ENCODE measurements at places on chromosomes 4 and X. TPM values are rescaled to one million over a fixed set of nuclear protein-coding genes. Genes with fewer than 3 reads are reported as not detected.
A peak's percentile ranks its signal among the peaks of the same experiment; 100 is the strongest.

GRCh38 chr4:108355902-108356535, 187.3 kb upstream of the LEF1 start:
- no peak overlapping the region for H3K4me3 ChIP-seq
- H3K27ac ChIP-seq: no peak overlapping the region
- no peaks in the 10 kb centered on the region for H3K36me3 ChIP-seq
- peaks cover 7% of the 10 kb centered on the region for H3K27me3 ChIP-seq
- DNase-seq: no peak

GRCh38 chrX:112759512-112759911, 79.8 kb upstream of the LHFPL1 start:
- no peak overlapping the region for H3K27ac ChIP-seq
- H3K27me3 ChIP-seq: peaks cover 11% of the 10 kb centered on the region
- H3K4me3 ChIP-seq: no peak overlapping the region
- DNase-seq: no peak

GRCh38 chr4:99670409-99671073, 12.9 kb upstream of the C4orf54 start:
- no peak overlapping the region for H3K27ac ChIP-seq
- no peaks in the 10 kb centered on the region for H3K27me3 ChIP-seq
- DNase-seq: no peak
- no peaks in the 10 kb centered on the region for H3K4me1 ChIP-seq
- H3K36me3 ChIP-seq: no peaks in the 10 kb centered on the region
- no peak overlapping the region for H3K4me3 ChIP-seq

DNA sequence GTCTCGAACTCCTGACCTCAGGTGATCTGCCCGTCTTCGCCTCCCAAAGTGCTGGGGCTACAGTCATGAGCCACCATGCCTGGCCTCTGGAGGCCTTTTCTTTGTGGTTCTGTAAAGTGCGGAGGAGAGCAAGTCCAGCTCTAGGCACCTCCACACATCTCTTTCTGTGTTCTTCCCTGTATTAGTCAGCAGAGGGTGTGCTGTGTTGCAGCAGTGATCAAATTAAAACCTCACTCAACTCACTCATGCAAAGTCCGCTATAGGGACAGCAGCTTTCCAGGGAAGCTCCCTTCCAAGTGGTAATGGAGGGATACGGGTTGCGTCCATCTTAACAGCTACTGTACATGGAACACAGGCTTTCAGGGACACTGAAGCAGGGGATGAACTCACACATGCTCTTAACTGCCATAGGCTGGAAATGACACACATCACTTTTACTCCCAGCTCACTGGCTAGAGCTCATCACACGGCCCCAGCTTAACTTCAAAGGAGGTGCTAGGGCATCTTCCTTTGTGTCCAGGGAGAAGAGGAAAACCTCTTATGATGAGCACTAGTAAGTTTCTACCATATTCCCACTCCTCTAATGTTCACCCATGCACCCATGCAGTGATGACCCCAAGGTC, 36.0 kb upstream of the CCNG2 start:
- peaks cover 34% of the 10 kb centered on the region for H3K27me3 ChIP-seq
- no peak overlapping the region for H3K4me3 ChIP-seq
- no peak for DNase-seq
- no peaks in the 10 kb centered on the region for H3K4me1 ChIP-seq

GRCh38 chr4:7206385-7206784, 14.0 kb downstream of the SORCS2 start:
- peak; percentile 76 for DNase-seq
- H3K36me3 ChIP-seq: no peaks in the 10 kb centered on the region
- H3K4me3 ChIP-seq: no peak overlapping the region
- peak overlapping the region; percentile 77 for H3K27ac ChIP-seq
- peaks cover 28% of the 10 kb centered on the region for H3K4me1 ChIP-seq

DNA sequence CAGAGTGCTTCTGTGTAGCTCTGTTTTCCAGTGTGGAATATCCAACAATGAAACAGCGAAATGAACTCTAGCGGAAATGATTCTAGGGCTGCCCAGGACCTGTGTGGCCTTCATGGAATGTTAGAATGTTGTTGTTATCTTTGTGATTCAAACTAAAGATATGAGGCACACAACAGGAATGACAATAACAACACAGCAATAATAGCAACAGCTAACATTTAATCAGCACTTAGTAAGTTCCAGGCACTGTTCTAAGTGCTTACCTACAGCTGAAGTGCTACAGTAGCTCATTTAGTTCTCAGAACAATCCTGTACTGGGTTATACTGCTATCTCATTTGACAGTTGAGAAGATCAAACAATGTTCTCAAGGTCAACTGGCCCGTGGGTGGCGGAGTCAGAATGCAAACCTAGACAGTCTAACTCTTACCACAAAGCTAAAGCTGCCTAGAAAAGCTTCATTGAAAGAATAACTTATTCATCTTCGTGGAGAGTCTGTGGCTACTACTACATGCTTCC, 63.7 kb downstream of the MAML3 start:
- no peak overlapping the region for H3K27ac ChIP-seq
- no peak overlapping the region for H3K4me3 ChIP-seq
- H3K36me3 ChIP-seq: no peaks in the 10 kb centered on the region
- peaks cover 32% of the 10 kb centered on the region for H3K4me1 ChIP-seq
- H3K27me3 ChIP-seq: no peaks in the 10 kb centered on the region

DNA sequence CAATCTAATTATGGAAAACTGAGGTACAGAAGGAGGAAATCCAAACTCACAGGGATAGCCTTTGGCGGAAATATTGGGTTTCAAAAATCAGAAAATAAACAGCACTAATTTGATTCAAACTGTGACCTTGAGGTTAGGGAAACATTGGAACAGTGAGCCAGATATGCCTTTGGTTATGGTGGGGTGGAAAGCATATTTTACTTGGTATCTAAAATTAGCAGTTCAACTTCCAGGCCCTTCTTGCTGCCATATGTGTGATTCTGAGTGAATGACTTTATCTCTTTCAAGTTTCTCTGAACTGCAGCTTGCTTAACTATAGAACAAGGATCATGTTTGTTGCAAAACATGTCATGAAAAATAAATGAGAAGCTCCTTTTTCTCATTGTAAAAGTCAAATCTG, 240.9 kb upstream of the VEGFC start:
- no peak for DNase-seq
- H3K27ac ChIP-seq: no peak overlapping the region
- H3K4me3 ChIP-seq: no peak overlapping the region
- no peaks in the 10 kb centered on the region for H3K4me1 ChIP-seq
- no peaks in the 10 kb centered on the region for H3K36me3 ChIP-seq
- H3K27me3 ChIP-seq: no peaks in the 10 kb centered on the region

GRCh38 chrX:132180929-132181328, 38.3 kb downstream of the RAP2C start:
- peaks cover 9% of the 10 kb centered on the region for H3K27me3 ChIP-seq
- H3K27ac ChIP-seq: no peak overlapping the region
- DNase-seq: no peak
- no peaks in the 10 kb centered on the region for H3K36me3 ChIP-seq

DNA sequence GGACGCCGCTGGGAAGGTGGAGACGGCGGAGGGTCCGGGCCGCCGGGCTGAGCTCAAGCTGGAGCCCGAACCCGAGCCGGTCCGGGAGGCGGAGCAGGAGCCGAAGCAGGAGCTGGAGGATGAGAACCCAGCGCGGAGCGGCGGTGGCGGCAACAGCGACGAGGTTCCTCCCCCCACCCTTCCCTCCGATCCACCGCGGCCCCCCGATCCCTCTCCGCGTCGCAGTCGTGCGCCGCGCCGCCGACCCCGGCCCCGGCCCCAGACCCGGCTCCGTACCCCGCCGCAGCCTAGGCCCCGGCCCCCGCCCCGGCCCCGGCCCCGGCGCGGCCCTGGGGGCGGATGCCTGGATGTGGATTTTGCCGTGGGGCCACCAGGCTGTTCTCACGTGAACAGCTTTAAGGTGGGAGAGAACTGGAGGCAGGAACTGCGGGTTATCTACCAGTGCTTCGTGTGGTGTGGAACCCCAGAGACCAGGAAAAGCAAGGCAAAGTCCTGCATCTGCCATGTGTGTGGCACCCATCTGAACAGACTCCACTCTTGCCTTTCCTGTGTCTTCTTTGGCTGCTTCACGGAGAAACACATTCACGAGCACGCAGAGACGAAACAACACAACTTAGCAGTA, 483 bp downstream of the USP27X start:
- H3K4me1 ChIP-seq: peaks cover 3% of the 10 kb centered on the region
- 0 out of 2 replicates have a peak, but pooled peaks cover 3% of the 10 kb centered on the region for H3K27me3 ChIP-seq
- no peaks in the 10 kb centered on the region for H3K36me3 ChIP-seq
- peak overlapping the region; percentile 57 for H3K27ac ChIP-seq
- peak; percentile 1 for DNase-seq

- H3K27ac ChIP-seq: no peak overlapping the region
- peak; percentile 57 for DNase-seq
- H3K4me3 ChIP-seq: no peak overlapping the region
- no peaks in the 10 kb centered on the region for H3K36me3 ChIP-seq
- H3K4me1 ChIP-seq: no peaks in the 10 kb centered on the region
Measured at GRCh38 chrX:47384502-47384901, 14.1 kb downstream of the ZNF157 start.

The CLNK gene
- not detected for total RNA-seq

The FGFBP2 gene
- not detected for total RNA-seq

The NALF2 gene
- total RNA-seq: not detected

The DCAF8L2 gene
- total RNA-seq: not detected

The LIMCH1 gene
- 2.9 TPM for total RNA-seq

The NAP1L2 gene
- total RNA-seq: not detected

Measured in IMR-90 (cell line).